C1 segment of cervical spinal cord (tissue), 14 donors: ENCODE measurements at places on chromosomes 1 and 21.
A peak's percentile ranks its signal among the peaks of the same experiment; 100 is the strongest.

- DNase-seq, result no peak
These were observed 99.6 kb downstream of the ZNF644 start for GRCh38 chr1:90922202-90922601.

DNA sequence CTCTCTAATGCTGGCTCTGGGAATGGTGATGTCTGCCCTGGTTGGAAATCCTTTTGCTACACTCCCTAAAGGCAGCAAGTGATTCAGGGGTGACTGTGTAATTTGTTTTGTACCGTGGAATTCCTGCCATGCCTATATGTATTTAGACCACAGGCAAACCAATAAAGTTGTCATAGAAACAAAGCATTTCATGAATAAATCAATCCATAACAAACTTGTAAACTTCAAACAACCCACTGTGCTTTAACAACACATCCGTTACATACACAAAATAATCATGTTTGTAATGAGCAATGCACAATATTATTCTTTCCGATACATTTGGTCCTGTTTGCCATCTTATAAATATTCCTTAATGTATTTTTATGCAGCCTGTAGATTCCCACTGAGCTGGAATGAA, 330.3 kb upstream of the SNX7 start:
- DNase-seq, result no peak

DNA sequence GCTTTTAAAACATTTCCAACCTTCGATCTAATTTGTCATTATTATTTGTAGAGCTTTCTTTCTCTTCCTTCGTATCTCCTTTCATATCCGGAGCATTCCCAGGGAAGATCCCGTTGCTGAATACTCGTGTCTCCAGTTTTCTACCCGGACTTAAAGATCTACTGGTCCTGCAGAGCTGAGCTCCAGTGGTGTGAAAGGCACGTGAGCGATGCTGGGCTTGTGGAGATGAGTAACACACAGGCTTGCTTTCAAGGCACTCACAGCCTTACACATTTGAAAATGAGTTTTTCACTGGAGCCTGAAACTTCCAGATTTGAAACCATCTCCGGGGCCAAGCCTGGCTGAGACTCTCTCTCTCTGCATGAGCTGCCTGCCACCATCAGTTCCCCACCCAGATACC, 428.3 kb downstream of the KIF26B start:
- DNase-seq, result no peak

DNA sequence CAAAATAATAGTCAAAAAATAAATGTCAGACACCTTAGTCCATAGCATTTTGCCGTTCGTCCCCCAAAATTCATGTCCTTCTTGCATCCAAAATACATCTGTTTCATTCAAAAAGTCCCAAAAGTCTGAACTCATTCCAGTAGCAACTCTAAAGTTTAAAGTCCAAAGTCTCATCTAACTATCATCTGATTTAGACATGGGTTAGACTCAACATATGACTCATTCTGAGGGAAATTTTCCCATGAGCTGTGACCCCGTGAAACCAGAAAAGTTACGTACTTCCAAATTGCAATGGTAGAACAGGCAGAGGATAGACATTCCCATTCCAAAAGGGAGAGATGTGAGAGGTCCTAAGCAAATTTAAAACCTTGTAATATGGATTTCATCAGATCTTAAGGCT, 48.6 kb upstream of the CACHD1 start:
- no peak for DNase-seq

DNA sequence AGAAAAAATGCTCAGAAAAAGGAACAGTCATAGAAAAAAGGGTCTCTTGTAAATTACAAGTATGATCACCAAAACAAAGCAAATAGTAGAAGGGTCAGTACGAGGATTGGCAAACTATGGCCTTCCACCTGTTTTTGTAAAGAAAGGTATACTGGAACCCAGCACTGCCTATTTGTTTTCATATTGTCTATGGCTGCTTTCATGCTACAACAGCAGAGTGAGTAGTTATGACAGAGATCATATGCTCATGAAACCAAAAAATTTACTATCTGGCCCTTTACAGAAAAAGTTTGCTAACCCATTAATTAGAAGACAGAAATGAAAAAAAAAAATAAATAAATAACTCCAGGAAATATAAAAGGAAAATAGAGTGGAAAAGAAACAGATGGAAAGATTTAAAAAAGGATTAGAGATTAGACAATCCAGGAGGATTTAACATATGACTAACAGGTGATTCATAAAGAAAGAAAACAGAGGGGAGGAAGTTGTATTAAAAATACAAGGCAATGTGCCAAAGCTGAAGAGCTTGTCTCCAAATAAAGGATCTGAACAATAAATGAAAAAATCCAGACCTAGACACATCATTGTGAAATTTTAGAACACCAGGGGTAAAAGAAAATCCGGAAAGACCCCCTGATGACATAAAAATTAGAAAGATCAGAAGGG, 108.5 kb upstream of the SERTAD4 start:
- DNase-seq, result no peak

GRCh38 chr1:237282208-237282783, 240.3 kb downstream of the RYR2 start:
- no peak for DNase-seq

DNA sequence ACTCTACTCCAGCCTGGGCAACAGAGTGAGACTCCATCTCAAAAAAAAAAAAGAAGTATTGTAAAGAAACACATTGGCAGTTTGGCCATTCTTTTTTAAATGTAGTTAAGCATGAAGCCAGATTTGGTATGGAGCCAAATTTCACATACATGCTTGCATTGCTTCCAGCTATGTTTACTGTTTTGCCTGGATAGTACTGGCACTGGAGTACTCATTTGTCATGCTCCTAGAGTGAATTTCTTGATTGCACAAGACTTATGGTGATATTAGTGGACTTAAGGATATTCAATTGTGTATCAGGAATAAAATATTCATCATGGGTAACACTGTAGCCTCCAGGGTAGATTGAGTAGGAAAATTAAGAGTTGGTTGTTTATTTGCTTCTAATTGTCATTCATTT, 24.5 kb upstream of the SLC9A1 start:
- no peak for DNase-seq

- no peak for DNase-seq
These were observed 38.5 kb downstream of the PTPRF start for GRCh38 chr1:43569175-43569574.

DNA sequence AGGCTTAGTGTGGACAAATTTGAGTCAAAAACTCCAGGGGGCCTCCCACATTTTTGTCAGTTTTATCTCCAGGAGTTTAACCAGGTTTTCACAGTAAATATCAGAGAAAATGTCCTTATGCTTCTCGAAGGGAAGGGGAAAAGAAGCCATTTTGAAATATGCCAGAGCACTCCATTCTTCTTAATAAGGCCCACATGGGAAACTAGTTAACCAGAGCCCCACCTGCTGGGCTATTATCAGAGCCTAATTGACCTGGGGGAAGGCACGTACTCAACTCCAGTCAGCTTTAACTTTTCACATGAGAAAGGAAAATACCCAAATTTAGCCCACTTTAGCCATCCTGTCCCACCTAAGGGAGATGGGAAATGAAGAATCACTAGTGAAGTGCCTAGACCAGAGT, 296.3 kb downstream of the PTBP2 start:
- no peak for DNase-seq

GRCh38 chr1:64474133-64474532, 4.2 kb downstream of the CACHD1 start:
- DNase-seq, result no peak

DNA sequence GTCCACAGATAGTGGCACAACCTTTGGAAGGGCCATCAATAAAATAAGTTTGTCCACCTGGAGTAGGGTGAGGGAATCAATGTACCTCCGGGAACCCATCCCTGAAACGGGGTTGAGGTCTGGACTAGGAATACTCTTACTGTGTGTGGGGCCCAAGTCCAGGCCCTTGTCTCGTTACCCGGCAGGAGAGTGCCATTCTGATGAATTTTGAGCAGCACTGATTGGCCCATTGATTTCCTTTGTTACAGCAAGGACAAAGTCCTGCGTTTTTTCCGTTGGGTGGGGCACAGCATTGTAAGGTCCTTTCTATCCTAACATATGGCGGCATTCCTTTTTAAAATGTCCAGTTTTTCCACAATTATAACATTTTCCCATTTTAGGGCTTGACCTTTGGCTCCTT, 75.2 kb downstream of the AXDND1 start:
- DNase-seq, result no peak

GRCh38 chr1:47682786-47683350, 245.0 kb downstream of the FOXD2 start:
- no peak for DNase-seq

DNA sequence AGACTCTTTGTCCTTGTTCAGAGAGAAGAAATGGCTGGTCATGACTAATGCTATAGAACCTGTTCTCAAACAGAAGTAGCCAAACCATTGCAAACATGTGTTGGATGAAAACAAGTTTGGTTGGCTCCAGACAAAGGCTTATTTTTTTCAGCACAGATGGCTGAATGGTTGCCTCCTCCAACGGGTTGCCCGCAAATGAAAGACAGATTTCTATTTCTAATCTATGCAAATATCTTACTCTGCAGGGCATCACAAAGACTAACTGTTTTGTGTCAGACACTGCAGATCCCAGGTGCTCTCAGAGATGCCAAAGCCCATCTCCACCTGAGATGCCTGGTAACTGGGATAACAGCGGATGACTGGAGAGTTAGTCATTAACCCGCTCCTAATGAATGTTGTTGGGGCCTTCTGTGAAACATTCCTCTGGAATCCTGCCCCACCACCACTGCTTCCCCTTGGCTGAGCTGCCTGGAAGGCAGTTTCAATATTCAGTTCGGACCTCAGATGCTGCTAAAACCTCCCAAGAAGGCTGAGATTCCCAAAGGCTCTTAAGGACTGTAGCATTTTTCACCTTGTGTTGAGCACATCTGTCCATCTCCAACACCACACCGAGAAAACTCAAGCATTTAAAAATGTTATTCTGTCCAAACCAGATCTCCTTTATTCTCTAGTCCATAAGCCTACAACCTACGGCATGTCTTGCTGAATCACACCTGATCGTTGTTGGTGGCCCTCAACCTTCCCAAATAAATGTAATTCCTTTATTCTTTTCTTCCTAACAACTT, 104.4 kb downstream of the PTPN14 start:
- DNase-seq, result peak; percentile 48

DNA sequence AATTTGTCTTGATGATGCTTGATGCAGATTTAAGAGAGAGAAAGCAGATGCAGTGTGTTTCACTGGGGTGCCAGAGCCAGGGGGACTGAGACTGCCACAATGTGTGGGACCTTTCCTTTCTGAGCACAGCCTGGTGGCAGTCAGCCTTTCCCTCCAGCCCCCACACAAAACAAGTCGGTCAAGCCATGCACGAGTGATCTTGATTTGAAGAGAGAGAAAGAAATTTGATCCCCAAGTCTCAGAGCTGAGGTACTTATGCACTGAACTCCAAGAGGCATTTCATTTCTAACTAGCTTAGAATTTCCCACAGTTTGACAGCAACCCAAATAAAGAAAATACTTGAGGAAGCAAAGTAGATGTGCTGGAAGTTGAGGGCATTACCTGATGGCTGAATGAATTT, 193.8 kb downstream of the ST6GALNAC3 start:
- no peak for DNase-seq

DNA sequence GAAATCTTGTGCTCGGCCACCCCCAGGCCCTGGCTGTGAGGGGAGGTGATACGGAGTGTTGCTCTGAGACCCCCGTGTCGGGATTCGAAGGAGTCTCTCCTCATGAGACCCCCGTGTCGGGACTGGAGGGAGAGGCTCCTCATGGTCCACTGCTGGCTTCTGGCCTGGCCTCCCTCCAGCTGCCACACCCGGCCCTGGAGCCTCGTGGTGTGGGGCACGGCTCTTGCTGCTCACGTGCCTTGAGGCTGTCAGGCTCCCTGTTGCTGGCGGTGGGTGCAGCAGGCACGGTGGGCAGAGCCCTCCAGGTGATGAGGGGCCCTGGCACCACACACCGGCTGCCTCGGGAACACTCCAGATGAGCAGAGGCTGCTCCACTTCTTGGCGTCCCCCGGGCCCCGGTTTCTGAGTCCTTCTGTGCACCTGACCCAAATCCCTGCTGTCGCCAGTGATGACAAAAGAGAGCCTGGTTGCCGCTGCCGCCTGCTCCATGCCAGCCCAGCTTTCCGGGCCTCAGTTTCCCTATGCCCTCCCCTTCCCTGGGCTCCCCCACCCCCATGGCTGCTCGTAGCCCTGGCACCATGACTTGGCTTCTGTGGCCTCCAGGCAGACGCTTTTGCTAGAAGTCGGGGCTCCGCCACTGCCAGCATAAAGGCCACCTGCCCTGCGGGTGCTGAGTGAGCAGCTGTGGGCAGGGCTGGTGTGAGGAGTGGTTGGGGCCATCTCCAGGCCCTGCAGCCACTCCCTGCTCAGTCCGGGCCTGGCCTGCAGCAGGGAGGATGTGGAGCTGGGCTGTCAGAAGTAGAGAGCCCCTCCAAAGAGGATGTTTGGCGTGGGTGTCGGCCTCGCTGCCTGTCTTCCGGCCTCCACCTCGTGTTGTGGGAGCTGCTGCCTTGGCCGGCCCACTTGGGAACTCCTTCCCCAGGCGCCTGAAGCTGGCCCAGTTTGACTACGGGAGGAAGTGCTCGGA, 11.8 kb downstream of the TMEM240 start:
- DNase-seq, result no peak

GRCh38 chr1:119909890-119910596, 13.7 kb upstream of the ADAM30 start:
- no peak for DNase-seq

GRCh38 chr1:159040893-159041724, 31.4 kb downstream of the IFI16 start:
- no peak for DNase-seq

DNA sequence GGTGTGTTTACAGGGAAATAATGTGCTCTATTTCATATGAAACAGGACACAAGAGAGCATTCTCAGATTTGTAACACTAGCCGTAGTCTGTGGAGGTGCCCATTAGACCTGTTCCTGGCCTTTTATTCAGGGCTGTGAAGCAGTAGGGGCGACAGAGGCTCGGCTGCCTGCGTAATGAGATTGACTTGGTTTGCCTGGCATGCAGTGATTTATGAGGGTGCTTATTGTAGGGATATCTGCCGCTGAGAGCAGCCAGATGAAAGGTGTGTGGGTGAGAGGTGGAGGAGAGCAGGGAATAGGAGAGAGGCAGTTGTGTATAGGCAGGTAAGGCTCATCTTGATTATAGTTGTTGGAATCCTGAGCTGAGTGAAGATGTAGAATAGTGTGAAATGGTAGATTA, 51.3 kb downstream of the DNAJC6 start:
- peak; percentile 13 for DNase-seq

GRCh38 chr1:171939740-171940139, 98.4 kb downstream of the DNM3 start:
- no peak for DNase-seq

- DNase-seq, result no peak
These were observed 134.5 kb downstream of the PTPN14 start for GRCh38 chr1:214416858-214417257.

DNA sequence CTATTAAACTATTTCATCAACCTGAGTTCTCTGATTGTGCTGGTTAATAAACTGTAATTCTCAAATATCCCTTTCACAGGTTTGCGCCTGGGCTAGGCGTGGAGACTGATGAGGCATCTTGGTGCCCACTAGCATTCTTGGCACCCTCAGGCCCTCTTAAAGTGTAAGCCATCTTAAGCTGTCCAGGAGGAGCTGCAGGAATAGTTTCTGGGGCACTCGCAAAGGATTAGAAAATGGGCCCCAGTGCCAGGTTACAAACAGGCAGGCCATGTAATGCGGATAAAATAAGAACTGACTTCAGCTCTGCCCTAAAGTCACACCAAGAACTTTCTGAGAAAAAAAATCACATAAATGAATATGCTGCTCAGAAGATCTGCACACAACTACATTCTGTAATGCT, 1.1 kb downstream of the CASQ2 start:
- no peak for DNase-seq
